ENCODE measurements at places on chromosomes 5 and 9. TPM values are rescaled to one million over a fixed set of nuclear protein-coding genes. Genes with fewer than 3 reads are reported as not detected.

ST8SIA4 gene
- 17.8 TPM for total RNA-seq

- no peak overlapping the region for H3K27ac ChIP-seq
- no peaks in the 10 kb centered on the region for H3K4me1 ChIP-seq
- H3K36me3 ChIP-seq, result no peaks in the 10 kb centered on the region
- no peak for DNase-seq
- H3K4me3 ChIP-seq, result no peak overlapping the region
These were observed 20.8 kb downstream of the DCANP1 start for GRCh38 chr5:135426102-135427082.

SHISAL2B gene
- total RNA-seq, result not detected

DNA sequence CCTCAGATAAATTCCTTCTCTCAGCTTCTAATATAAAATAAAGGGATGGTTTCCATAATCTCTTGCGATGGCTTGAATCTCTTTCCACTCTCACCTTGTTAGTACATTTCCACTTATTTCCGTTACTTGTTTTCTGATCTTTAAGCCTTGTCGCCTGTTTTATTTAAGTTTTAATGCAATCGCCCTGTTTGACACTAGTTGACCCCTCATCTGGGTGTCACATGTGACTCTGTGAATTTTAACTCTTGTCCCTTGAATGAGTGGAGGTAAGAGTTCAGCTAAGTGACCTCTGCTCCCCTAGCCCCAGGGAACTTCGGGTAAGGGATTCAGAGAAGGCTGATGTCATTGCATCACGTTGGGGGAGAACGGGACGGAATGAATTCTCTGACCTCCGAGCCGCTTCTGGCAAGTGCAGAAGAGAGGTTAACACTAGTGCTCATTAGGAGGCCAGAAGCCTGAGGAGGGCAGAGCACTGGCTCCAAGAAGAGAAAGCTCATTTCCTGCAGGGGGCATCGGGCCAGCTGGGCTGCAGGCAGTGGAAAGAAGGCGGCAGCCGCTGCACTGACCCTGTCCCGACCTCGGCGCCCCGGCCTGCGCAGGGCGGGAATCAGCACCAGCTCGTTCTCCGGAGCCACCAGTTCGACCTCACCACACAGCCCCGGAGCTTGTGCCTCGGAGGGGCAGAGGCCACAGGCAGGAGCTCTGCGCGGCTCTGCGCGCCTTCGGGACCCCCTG lies 569 bp downstream of the HINT2 start:
- no peaks in the 10 kb centered on the region for H3K27me3 ChIP-seq
- peaks cover 31% of the 10 kb centered on the region for H3K4me1 ChIP-seq
- DNase-seq, result peak; percentile 85
- peaks cover 4% of the 10 kb centered on the region for H3K36me3 ChIP-seq
- H3K4me3 ChIP-seq, result peak overlapping the region; percentile 78
- H3K27ac ChIP-seq, result peak overlapping the region; percentile 96

DNA sequence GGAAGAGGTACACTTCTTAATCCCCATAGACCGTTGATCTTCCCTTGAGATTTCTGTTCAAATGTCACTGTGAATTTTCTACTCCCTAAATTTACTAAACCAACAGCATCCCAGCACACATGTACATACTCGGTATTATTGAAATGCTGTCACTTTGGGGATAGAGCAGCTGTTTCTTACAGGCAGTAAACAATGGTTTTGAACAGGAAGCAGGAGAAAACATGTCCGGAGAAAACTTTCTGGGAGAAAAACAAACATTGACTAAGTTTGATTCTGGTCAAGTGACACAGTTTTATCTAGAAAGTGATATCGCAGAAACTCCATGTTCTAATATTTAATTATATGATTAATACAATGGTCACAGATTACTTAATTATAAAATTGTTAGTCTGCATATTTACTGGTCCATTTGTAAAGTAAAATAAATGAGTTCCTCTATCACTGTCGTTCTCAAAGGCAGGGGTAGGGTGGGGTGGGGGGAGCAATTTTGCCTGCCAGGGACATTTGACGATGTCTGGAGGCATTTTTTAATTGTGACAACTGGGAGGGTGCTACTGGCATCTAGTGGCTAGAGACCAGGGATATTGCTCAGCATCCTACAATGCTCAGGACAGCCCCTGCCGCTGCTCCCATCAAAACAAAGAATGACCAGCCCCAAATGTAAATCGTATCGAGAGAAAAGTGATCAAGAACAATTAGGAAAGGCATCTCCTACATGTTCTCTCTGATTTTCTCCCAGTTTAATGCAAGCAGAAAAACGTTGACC lies 12.2 kb downstream of the TAS2R1 start:
- no peaks in the 10 kb centered on the region for H3K36me3 ChIP-seq
- H3K4me3 ChIP-seq, result no peak overlapping the region
- H3K27me3 ChIP-seq, result no peaks in the 10 kb centered on the region

DNA sequence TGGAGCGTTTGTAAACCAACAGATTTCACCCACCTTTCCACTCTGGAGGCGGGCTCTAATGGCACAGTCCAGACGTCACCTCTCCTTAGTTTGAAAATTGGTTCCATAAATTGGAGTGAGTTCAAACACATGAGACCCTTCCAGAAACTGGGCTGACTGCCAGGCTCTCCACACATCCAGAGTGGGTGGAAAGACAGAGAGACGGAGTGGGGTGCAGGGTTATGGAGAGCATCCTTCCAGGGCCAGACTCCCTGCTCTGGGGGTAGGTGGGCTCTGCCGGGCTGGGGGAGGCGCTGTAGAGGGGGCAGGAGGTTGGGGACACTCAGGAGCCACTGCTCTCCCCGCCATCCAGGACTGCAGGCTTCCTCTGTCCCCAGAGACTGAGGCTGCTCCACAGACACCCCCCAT lies 104.7 kb upstream of the PHYKPL start:
- H3K27me3 ChIP-seq, result no peaks in the 10 kb centered on the region
- no peaks in the 10 kb centered on the region for H3K36me3 ChIP-seq
- H3K27ac ChIP-seq, result no peak overlapping the region
- H3K4me3 ChIP-seq, result no peak overlapping the region
- H3K4me1 ChIP-seq, result peaks cover 3% of the 10 kb centered on the region

GRCh38 chr5:58188262-58188651 lies 271.6 kb downstream of the PLK2 start:
- H3K27me3 ChIP-seq, result no peaks in the 10 kb centered on the region
- no peaks in the 10 kb centered on the region for H3K36me3 ChIP-seq
- DNase-seq, result no peak
- H3K27ac ChIP-seq, result no peak overlapping the region
- H3K4me3 ChIP-seq, result no peak overlapping the region
- H3K4me1 ChIP-seq, result no peaks in the 10 kb centered on the region

DNA sequence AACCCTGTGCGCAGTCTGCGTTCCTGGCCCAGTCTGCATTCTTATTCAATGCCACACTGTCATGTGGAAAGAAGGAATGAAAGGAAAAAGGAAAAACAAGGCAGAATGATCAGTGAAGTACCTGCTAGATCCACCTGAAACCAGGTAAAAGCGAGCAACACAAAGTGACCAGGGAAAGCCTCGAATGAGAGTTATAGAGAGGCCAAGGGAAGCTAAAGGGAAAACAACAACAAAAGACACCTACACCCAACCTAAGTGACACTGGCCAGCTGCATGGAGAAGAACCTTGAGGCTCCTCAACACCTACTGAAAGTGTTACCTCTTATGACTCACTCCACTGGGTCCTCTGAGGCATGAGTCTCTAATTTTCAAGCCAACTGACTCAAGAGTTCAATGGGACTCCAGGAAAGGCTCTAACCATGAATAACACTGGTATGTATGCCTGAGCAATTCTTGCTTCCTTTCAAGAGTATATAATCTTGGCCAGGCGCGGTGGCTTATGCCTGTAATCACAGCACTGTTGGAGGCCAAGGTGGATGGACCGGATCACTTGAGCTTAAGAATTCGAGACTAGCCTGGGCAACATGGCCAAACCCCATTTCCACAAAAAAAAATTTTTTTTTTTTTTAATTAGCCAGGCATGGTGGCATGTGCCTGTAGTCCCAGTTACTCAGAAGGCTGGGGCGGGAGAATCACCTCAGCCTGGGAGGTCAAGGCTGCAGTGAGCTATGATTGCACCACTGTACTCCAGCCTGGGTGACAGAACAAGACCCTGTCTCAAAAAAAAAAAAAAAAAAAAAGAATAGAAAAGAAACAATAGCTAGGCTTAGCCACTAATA lies 29.0 kb downstream of the MTMR12 start:
- H3K27ac ChIP-seq, result no peak overlapping the region
- H3K36me3 ChIP-seq, result no peaks in the 10 kb centered on the region
- DNase-seq, result no peak
- H3K4me1 ChIP-seq, result peaks cover 3% of the 10 kb centered on the region
- no peak overlapping the region for H3K4me3 ChIP-seq

GRCh38 chr9:10704720-10705119 lies 91.9 kb upstream of the PTPRD start:
- H3K36me3 ChIP-seq, result no peaks in the 10 kb centered on the region
- no peaks in the 10 kb centered on the region for H3K27me3 ChIP-seq
- DNase-seq, result no peak
- H3K4me3 ChIP-seq, result no peak overlapping the region
- H3K27ac ChIP-seq, result no peak overlapping the region
- H3K4me1 ChIP-seq, result no peaks in the 10 kb centered on the region

LCN15 gene
- total RNA-seq, result not detected

GRAMD2B gene
- 17.0 TPM for total RNA-seq

- H3K27me3 ChIP-seq, result no peaks in the 10 kb centered on the region
- no peak overlapping the region for H3K4me3 ChIP-seq
- no peaks in the 10 kb centered on the region for H3K36me3 ChIP-seq
- no peaks in the 10 kb centered on the region for H3K4me1 ChIP-seq
- no peak for DNase-seq
These were observed 99.6 kb downstream of the BASP1 start for GRCh38 chr5:17316970-17317459.

GRCh38 chr5:39570403-39571027 lies 145.7 kb upstream of the DAB2 start:
- no peak overlapping the region for H3K27ac ChIP-seq
- H3K36me3 ChIP-seq, result no peaks in the 10 kb centered on the region
- H3K4me1 ChIP-seq, result no peaks in the 10 kb centered on the region
- H3K27me3 ChIP-seq, result no peaks in the 10 kb centered on the region

DRD1 gene
- 0.58 TPM for total RNA-seq

DNA sequence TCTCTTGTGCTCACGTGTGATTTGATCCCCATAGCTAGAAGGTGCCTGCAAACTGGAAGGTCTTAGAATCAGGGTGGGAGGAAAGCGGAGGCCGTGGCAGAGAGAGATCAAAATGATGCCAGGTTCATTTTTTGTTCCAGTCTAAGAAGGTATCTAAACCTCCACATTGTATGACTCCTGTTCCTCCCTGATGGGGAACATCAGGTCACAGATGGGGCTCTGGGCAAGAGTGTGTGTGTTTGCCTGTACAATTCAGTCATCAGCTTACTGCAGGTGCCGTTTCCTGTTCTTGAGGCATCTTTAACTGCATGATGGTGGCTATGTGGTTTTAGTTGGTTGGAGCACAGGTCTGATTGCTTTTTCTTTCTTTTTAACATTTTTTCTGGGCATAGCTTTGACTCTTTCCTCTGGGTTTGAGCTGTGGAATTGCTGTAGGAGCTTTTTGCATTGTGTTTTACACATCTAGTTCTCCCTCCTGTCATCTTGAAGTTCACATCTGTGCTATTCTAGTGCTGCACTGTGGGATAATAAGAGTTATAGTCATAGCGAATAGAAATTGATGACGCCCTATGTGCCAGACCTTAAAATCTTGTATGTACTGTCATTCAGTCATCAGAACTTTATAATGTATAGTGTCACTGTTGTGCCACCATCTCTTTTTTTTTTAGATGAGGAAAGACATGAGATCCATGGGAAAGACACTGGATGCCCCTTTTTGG lies 30.8 kb downstream of the ARHGAP26 start:
- no peaks in the 10 kb centered on the region for H3K27me3 ChIP-seq
- no peak overlapping the region for H3K4me3 ChIP-seq
- DNase-seq, result no peak
- H3K4me1 ChIP-seq, result peaks cover 20% of the 10 kb centered on the region
- H3K27ac ChIP-seq, result peak overlapping the region; percentile 31
